SIG-M5 (cell line): ENCODE measurements at places on chromosomes 2 and 18.

- DNase-seq, result no peak
Measured at GRCh38 chr2:241974851-241975592, 105.5 kb downstream of the RTP5 start.

- DNase-seq, result no peak
Measured at GRCh38 chr2:32918774-32919173, 28.0 kb upstream of the LTBP1 start.

DNA sequence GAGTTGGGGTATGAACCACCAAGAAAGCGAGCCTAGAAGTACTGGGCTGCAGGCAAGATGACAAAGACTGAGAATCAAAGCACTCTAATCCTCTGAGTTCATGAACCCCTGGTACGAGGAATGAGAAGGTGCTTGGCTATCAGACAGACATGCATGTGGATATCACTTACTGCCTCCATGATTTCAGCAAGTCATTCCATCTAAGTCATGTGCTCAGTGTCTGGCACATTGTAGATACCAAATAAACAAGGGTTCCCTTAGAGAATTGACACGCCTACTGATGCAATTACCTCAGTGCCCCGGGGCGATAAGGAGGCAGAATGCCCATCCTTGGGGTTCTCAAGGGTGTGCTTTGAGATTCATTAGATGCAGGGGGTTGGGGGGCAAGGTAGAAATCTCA is 125.6 kb upstream of the PKDCC start:
- DNase-seq, result peak; percentile 16

DNA sequence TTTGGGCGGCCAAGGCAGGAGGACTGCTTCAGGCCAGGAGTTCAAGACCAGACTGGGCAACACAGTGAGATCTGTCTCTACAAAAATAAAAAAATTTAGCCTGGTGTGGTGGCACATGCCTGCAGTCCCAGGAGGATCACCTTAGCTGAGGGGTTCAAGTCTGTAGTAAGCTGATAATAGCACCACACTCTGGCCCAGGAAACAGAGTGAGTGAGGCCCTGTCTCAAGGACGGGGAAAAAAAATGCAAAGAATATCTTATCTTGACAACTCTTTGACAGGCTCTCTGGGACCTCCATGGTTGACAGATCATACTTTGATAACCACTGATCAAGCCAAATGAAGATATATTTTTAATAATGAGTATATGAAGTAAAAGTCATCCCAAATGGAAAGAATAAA is 22.7 kb downstream of the USP34 start:
- no peak for DNase-seq

- no peak for DNase-seq
Measured at GRCh38 chr2:191981706-191982105, 134.8 kb upstream of the CAVIN2 start.

DNA sequence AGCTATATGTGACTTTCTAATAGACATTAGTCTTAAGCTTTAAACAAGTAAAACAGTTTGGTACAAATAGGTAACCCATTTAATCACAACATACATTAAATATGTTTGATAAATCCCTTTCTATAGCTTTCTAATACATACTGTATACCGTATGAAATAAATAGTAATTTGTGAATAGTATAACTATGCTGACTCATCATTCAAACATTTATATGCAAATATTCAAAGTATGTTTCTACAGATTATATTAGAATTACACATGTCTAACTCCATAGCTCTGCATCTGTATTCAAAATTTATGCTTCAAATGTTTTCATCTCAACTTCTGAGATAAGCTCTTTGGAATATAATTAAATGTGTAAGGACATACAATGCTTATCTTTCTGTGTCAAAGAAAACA is 142.7 kb upstream of the ZNF804A start:
- no peak for DNase-seq

GRCh38 chr18:50656396-50656795 is 96.5 kb downstream of the MAPK4 start:
- DNase-seq, result no peak

DNA sequence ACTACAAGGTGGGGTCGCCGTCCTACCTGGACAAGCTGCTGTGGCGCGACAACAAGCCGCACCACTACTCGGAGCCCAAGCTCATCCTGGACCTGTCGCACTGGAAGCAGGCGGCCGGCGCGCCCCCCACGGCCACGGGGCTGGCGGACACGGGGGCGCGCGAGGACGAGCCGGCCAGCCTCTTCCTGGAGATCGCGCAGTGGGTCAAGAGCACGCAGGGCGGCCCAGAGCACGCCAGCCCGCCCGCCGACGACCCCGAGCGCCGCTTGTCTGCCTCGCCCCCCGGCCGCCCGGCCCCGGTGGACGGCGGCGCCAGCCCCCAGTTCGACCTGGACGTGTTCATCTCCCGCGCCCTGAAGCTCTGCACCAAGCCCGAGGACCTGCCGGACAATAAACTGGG is 90.4 kb downstream of the MRO start:
- no peak for DNase-seq

DNA sequence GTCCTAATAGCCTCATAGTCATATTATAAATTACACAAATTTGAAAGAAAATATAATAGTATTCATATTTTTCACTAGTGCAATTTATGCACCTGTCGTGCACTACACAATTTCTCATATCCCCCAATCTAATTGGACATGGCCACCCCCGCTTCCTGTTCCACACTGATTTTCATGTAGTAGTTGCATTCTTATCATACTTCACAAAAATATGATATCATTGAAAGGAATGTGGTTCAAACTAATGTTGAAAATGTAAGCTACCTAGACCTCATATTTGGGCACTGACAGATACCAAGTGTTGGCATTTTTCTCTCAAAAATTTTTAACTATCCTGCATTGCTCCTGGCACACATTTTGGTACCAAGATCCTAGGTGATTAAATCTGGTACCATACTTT is 985.5 kb upstream of the POU3F3 start:
- DNase-seq, result no peak

- DNase-seq, result no peak
Measured at GRCh38 chr2:73927344-73927743, 664 bp downstream of the DGUOK start.

DNA sequence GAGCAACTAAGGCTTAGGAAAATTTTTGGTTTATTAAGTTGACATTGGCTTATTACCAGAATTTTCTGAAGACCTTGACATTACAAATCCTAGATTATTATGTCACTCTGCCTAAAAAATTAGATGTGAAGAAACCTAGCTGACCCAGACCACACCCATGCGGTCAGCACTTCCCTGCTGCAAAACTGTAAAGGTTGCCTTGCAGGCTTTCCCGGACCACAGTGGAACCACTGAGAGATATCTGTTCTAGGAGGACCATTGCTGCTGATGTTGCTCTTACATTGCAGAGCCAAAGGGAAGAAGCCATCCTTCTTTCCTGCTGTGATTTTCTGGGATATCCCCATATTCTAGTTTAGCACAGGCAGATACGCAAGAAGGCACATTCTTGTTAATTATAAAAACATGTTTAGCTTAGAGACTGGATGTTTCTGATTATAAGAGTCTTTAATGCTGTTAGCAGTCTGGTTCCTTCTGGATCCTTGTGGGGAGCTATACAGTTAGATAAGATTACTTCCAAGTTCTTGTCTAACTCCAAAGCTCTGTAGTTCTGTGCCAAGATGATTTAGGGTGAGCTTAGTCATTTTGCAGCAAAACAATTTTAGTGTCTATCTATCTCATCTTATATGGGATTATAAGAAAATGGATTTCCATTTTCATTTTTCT is 70.2 kb downstream of the AOX1 start:
- DNase-seq, result no peak

GRCh38 chr18:10951631-10952544 is 197.5 kb downstream of the PIEZO2 start:
- no peak for DNase-seq

DNA sequence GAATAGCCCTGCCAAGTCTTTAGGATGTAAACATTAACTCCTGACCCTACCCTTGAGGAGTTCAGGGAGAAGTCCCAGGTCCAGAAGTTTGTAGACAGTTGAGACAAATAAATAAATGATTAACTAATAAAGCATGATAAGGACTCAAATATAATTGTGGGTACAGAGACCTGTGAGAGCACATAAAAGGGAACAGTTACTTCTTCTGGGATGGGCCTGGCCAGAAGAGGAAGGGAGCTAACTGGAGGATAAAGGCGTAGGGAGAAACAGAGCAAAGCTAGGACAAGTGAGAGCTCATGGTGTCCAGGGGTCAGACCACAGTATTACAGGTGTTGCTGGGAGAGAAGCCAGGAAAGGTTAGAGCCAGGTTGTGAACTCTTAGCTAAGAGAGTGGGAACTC is 3.0 kb downstream of the LCLAT1 start:
- no peak for DNase-seq

- no peak for DNase-seq
Measured at GRCh38 chr2:225894236-225894980, 494.9 kb downstream of the NYAP2 start.

DNA sequence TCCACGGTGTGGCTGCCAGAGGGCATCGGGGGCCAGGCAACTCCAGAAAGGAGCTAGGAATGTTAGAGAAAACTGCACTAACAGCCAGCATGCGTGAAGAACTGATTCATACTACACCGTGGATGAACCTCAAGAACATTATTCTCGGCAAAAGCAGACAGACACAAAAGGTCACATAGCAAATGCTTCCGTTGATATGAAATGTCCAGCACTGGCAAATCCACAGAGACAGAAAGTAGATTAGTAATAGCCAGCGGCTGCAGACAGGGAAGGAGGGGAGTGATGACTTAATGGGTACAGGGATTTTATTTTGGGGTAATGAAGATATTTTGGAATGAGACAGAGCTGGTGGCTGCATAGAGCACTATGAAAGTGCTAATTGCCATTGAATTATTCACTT is 37.4 kb downstream of the SCTR start:
- no peak for DNase-seq

DNA sequence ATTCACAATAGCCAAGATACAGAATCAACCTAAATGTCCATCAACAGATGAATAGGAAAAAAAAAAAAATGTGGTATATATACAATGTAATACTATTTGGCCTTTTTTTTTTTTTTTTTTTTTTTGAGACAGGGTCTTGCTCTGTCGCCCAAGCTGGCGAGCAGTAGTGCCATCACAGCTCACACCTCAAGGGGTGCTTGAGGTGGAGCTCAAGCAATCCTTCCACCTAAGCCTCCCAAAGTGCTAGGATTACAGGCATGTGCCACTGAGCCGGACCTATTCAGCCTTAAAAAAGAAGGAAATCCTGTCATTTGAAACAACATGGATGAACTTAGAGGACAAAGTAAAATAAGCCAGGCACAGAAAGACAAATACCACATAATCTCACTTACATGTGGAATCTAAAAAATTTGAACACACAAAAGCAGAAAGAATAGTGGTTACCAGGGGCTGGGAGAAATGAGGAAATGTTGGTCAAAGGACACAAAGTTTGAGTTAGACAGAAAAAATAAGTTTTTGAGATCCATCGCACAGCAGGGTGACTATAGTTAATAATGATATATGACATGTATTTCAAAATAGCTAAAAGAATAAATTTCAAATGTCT is 26.0 kb downstream of the TLK1 start:
- DNase-seq, result no peak

- DNase-seq, result no peak
Measured at GRCh38 chr2:170548304-170548703, 166.8 kb upstream of the SP5 start.

DNA sequence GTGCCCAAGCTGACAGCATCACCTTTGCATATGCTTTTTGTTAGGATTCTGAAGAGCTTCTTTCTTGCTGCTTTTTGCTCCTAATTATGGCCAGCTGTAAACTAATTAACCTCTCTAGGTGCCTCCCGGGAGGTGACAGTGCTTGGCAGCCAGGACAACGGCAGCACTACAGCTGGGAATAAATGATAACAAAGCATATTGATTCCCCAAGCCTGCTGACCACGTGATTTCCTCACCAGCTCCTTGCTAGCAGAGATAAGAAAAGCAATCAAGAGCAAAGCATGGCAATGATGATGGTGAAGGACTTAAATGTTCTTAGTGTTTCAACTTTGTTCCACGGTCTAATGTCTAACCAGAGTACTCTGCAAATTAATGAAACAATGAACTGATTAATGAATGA is 1074.4 kb upstream of the GYPC start:
- no peak for DNase-seq

GRCh38 chr2:74538881-74539339 is 9.2 kb downstream of the HTRA2 start:
- DNase-seq, result no peak

DNA sequence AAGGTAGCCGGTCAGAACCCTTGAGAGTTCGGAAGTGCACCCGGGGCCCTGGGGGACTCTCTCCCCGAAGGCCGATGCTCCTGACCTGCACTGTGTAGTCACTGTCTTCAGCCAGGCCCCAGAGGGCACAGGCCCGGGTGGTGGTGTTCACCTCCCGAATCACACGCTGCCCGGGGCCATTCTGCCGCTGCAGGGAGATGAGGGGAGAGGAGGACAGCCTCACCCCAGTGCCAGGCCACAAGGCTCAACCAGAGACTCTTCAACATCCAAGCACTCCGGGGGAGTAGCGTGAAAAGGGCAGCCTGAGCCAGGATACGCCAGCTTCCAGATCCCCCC is 1.1 kb downstream of the FNDC4 start:
- DNase-seq, result no peak

DNA sequence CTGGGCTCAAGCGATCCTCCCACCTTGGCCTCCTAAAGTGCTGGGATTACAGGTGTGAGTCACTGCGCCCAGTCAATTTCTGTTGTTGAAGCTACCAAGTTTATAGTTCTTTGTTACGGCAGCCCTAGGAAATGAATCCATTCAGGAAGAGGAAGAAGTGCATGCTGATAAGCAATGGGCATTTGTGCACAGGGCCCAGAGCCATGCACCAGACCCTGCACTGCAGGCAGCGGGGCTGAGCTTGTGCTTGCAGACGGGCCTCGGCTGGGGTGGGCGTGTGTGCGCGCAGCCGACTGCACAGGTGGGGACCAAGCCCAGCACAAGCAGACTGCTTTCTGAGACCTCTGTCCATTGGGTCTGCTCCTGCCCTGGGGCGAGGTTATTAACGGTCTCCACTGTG is 144.6 kb downstream of the CABLES1 start:
- DNase-seq, result no peak

DNA sequence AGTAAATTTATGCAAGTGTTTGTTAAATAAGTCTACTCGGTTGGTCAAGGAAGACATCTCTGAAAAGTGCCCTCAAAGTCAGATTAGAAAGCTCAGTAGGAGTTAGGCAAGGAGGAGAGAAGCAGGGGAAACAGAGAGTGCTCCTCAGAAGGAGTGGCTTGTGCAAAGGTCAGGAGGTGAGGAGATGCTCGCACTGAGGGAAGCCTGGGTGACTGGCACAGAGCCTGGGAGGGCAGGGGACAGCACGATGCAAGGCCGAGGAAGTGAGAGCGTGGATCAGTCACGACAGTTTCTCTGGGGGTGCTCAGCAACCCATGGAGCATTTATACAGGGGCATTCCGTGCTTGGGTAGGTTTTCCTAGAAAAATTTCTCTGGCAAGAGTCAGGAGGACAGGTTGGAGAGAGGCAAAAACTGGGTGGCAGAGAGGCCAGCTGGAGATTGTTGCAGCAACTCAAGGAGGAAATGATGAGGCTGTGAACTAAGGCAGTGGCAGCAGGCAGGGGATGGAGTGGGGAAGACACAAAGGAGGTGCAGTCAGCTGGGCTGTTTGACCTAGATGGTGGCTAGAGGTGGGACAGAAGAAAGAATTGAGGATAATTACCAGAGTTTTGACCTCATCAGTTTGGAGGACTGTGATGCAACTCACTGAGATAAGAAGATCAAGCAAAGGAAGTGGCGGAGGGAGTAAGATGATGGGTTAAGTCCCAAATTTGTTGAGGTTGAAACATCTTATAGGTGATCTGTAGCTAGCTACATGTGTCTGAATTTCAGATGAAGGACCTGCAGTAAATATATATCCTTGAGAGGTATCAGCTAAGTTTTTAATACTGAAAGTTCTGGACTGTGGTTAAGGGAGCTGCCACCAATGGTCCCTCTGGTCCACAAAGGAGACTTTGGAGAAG is 52.4 kb downstream of the BCL2 start:
- DNase-seq, result no peak

GRCh38 chr2:36805635-36806224 is 109.2 kb downstream of the VIT start:
- no peak for DNase-seq
